ENCODE measurements at places on chromosomes 6 and 20.
A peak's percentile ranks its signal among the peaks of the same experiment; 100 is the strongest.

GRCh38 chr20:60036746-60037499, 78.7 kb downstream of the CDH26 start:
- DNase-seq, result no peak

DNA sequence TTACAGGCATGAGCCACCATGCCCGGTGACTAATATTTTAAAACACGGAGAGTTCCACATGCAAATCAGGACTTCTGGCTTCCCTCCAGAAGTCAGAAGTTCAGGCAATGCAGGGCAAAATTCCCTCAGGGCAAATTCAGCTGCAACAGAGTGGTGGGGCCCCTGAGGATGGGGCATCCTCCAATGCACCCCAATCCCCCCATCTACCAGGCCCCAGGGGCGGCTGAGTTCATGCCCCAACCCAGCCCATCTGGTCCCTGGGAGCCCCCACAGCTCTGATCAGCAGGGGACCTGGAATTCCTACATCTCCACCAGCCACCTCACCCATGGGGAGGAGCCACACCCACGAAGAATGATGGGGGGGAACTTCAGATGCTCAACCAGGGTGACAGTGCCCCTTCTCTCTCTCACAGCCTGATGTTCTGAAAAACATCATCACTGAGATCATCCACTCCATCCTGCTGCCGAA, 22.6 kb downstream of the BPIFB1 start:
- peak; percentile 6 for DNase-seq

DNA sequence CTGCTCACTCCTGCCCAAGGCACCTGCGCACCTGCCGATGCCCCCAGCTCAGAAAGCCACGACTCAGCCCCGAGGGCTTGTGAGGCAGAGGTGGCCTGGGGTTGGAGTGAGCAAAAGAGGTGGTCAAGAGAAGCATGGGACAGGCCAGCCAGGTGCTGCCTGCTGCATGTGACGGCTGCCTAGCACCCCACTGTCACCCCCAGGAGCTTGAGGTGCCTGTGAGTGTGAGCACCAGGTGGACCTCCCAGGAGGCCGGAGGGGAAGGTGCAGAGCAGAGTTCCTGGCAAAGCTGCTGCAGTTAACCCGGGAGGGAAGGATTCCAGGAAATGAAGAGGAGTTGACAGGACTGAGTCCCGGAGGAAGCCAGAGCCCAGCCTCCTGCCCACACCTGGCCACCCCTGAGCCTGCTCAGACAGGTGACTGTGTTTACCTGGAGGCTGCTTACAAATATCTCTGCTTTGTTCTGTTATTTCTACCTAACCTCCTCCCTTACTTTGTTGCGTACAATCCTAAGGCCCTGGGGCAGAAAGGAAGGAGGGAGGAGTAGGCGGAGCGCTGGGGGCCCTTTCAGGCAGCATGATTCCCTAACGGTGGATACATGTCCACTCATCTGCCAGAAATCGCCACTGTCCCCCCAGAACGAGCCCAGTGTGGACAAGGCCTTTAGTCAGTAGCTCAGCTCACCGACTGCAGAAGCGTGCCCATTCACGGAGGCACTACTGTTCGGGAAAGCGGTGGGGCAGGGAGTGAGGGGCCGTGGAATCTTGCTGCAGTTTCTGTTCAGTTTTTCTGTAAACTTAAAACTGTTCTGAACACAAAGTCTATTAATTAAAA, 87.5 kb upstream of the MPC1 start:
- no peak for DNase-seq

GRCh38 chr6:15363523-15364400, 117.9 kb downstream of the JARID2 start:
- DNase-seq, result no peak

DNA sequence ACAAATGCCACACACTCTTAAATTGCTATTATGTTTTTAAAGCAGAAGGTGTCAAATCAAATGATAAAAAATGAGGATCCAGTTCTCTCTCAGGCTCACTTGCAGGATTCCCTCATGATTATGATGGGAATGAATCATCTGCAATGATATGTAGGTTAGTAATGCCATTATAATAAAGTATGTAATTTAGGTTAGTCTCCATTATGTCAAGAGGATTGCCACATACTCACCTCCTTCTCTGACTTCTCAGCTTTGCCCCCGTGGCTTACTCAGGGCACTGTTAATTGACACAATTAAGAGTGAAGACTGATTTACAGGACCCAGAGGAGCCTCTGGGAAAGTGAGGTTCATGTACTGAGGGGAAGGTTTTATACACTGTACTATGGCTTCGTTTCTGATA, 591.7 kb upstream of the NRSN1 start:
- no peak for DNase-seq

DNA sequence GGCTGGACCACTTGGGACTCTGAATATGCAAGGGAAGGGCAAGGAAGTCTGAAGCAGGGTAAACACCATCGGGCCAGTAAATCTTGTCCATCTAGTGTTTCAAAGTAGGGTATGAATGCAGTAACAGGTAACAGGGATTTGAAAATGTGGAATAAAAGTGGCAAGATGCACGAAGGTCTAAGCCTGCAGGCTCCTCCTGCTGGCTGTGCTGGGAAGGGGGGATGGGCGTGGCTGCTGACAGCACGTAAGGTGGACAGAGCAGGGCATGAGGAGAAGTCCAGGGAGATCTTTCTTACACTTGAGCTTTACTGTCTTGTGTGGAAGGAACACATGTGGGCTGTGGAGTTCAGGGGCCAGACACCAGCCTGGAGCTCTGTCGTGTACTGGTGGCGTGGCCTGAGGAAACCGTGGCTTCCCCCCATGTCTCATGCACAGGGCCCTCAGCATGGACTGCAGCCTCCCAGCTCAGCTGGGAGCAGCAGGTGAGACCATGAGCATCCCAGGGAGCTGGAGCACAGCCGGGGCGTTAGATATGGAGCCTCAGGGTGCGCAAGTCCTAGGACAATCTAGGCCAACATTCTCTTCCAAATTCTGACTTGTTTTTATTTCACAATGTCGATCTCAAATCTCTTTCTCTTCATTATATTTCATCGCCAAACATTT, 84.5 kb downstream of the SLC22A23 start:
- no peak for DNase-seq

- no peak for DNase-seq
Measured at GRCh38 chr6:167164261-167164660, 6.5 kb upstream of the GPR31 start.

DNA sequence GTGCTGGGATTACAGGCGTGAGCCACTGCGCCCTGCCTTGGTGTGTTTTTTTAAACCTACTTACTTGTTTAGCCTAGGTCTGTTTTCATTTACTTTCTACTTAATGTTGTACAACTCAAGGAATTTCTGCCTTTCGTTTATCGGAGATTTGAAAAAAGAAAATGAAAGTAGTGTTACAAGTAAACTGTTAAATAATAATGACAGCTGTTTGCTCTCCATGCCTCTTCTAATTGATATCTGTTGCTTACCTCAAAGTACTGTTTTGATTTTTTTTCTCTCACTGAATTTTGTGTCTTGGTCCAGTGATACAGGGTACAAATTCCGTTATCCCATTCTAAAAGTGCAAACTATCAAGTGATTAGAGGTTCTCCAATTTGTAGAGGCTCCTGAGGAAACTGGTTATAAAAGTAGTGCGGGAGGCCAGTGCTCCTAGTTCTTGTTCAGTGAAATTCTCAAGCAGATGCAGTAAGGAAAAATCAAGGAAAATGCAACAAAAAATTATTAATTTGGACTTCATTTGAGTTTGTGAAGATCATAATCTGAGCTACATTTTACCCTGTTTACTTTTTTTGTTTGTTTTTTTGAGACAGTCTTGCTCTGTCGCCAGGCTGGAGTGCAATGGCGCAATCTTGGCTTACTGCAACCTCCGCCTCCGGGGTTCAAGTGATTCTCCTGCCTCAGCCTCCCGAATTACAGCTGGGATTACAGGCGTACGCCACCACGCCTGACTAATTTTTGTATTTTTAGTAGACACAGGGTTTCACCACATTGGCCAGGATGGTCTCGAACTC, 2.2 kb downstream of the UBR2 start:
- no peak for DNase-seq

- DNase-seq, result no peak
Measured at GRCh38 chr6:137880746-137881521, 13.9 kb downstream of the TNFAIP3 start.

DNA sequence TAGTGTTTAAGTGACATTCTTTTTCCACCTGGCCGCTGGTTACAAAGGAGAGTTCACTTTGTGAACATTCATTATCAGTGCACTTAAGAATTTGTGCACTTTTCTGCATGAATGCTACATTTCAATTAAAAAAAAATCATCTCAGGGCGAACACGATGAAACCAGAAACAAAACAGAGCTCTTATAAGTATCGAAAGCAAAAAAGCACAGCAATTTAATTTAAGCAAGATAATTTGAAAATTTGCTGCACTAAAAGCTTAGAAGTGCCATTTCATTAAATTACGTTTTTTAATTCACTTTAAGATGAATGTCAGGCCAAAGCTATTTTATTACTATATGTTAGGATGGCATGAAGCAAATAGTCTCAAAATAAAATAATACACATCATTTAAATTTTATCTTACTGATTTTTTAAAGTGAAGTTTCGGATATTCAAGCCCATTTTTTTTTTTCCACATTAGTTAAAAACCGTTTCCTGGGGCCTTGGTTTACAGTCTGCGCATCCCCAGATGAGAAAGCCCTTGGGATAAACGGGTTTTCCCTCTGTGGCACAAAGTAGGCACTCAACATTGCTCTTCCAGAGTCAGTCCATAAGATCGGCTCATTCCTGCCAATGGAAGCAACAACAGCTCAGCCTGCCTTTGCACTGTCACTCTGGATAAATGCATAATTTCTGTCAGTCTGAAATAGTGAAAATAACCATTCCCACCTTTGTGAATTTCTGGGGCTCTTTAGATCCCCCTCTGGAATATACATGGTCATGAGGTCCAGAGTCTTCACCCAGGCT, 80.1 kb downstream of the FYN start:
- no peak for DNase-seq

DNA sequence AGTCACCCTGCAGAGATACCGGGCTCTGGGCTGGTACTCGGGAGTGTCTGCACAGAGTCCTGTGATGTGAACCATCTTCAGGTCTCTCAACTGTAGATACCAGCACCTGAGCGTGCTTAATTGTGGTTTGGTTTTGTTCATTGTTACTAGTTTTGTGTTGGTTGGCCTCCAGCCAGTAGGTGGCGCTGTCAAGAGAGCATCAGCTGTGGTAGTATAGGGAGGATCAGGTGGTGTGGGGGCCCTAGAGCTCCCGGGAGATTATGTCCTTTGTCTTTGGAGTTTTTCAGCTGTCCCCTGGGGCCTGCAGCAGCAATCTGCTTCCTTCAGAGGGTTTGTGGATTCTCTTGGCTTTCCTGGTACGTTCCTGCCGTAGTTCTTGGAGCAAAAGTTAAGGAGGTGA, 67.9 kb downstream of the CDYL start:
- DNase-seq, result no peak

DNA sequence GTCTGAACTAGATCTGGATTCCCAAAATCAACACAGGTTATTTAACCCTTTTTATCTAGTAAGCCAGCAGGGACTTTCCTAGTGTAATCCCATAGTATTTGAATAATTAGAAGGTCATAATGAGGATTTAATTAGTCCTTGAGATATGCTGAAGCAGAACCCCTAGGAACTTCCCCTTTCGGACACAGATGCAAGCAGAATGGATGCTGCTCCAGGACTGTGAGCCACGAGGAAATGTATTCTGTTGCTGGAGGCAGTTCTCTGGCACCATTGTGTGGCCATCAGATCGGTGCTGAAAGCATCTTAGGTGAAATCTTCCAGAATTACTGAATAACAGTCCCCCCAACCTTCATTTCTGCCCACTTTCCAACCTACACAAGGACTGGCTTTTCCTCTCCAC, 206.9 kb downstream of the TMEM242 start:
- no peak for DNase-seq

GRCh38 chr20:47024461-47024937, 129.9 kb downstream of the EYA2 start:
- no peak for DNase-seq

- DNase-seq, result peak; percentile 17
Measured at GRCh38 chr6:54621285-54621684, 225.3 kb upstream of the FAM83B start.

DNA sequence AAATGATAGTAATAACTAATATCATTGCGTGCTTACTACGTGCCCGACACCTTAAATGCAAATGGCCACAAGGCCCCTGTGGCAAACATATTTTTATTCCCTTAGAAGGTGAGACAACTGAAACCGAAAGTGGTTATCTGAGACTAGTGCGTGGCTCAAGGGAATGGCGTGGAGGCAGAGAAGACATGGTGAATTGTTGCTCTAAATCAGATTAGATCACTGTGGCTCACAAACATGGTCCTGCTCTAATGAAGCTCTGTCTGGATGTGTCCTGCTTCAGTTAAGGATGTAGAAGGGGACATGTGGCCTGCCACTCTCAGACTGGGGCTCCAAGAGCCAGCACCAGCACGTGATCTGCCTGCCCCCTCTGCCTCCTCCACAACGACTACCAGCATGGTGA, 124.2 kb upstream of the GMDS start:
- no peak for DNase-seq

DNA sequence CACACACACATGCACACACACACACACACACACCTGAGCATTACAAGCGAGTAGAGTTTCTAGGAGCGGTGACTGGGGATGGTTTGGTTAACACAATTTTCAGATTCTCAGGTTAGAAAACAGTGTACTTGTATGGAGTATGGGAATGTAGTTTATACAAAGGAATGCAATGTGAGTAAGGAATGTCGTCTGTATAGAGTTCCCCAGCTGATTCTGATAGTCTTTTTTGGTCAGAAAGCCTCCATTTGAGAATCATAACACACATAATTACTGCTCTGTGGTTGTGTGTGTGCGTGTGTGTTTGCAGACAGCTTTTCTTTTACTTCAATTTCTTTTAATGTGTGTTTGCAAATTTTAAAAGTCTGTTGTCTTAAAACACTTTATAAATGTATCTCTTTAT, 93.2 kb downstream of the MYO6 start:
- peak; percentile 24 for DNase-seq

DNA sequence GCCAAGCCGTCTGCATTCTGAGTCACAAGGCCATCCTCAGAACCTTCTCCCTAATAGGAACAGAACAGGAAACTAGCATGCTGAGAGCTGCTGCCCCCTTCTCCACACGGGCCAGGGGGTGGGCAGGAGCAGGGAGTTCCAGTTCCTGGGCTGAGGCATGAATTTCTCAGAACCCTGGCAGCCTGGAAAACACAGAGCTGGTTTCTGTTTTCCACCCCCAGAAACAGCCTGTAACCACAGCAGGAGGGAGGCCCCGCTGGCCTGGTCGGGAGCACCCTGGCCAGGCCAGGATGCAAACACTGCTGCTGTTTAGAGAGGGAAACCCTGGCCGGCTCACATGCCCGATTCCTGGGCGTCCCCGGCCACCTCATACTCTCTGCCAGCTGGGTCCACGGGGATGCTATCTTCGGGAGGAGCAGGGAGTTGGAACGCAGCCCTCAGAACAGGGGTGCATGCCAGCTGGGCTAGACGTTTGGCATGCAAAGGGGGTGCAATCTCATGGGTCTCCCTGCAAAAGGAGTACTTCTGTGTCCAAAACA, 130.1 kb downstream of the NFATC2 start:
- DNase-seq, result peak; percentile 36

GRCh38 chr6:47571488-47571887, 93.9 kb downstream of the CD2AP start:
- DNase-seq, result peak; percentile 1

Data from fibroblast of pulmonary artery (primary cell).